ENCODE measurements at places on chromosomes 1 and 21. TPM values are rescaled to one million over a fixed set of nuclear protein-coding genes. Genes with fewer than 3 reads are reported as not detected.

CRB1 gene
- total RNA-seq = under 0.01 TPM

EPS15 gene
- 58.7 TPM for total RNA-seq

TACSTD2 gene
- total RNA-seq = 17.7 TPM

NKAIN1 gene
- not detected for total RNA-seq

CHIA gene
- not detected for total RNA-seq

C8B gene
- not detected for total RNA-seq

OPTC gene
- not detected for total RNA-seq

KANK4 gene
- total RNA-seq = not detected

HES3 gene
- not detected for total RNA-seq

EFNA4 gene
- total RNA-seq = 2.6 TPM

CD84 gene
- total RNA-seq = not detected

RHD gene
- not detected for total RNA-seq

AADACL3 gene
- total RNA-seq = not detected

KRTAP12-2 gene
- total RNA-seq = not detected

STRIP1 gene
- total RNA-seq = 52.2 TPM

TNNT2 gene
- 3.5 TPM for total RNA-seq

SPRR1A gene
- total RNA-seq = not detected

FMO3 gene
- total RNA-seq = 0.64 TPM

OR2T29 gene
- not detected for total RNA-seq

FCRL4 gene
- not detected for total RNA-seq

OXCT2 gene
- 1.7 TPM for total RNA-seq

HES4 gene
- 8.1 TPM for total RNA-seq

GPR3 gene
- 0.64 TPM for total RNA-seq

GPA33 gene
- not detected for total RNA-seq

DISP1 gene
- 3.5 TPM for total RNA-seq

GABRD gene
- not detected for total RNA-seq

All from fibroblast of villous mesenchyme (primary cell).